ENCODE measurements at places on chromosomes 16 and 17.

DNA sequence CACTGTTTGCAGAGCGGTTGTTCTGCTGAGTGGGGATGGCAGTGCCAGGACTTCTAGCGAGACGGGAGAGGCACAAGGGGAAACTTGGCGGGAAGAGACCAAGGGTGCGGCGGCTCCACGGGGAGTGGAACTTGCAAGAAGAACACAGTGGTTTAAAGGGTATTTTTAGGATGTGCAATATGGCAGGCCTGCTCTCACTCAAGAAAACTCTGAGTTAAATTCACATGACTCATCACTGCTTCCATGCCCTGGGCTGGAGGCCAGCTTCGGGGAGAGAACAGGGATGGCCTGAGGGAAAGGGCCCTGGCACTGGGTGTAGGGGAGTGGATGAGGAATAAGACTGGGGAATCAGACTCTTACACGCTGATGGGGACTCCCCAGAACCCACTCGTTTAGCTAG lies 13.3 kb upstream of the CD300LD start:
- no peak for DNase-seq

DNA sequence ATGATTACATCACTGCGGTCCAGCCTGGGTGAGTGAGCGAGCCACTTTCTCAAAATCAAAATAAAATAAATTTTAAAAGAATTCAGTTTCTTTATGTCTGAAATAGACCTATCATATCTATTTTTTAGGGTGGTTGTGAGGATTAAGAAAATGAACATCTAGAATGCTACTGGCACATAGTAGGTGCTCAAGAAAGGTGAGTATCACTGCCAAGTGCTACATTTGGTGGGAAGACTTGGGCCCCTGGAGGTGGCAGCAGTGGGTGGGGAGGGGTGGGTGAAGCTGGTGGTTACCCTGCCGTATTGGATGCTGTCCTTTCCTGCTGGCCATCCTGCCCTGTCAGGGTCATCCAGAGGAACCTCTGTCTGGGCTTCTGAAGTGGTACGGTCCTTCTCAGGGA lies 50.3 kb downstream of the ABCC6 start:
- no peak for DNase-seq

- no peak for DNase-seq
These were observed 17.9 kb downstream of the NME2 start for GRCh38 chr17:51184124-51184523.

- DNase-seq = no peak
These were observed 481.4 kb downstream of the XYLT1 start for GRCh38 chr16:16989368-16989767.

GRCh38 chr17:31838636-31839225 lies 20.3 kb downstream of the COPRS start:
- DNase-seq = no peak

DNA sequence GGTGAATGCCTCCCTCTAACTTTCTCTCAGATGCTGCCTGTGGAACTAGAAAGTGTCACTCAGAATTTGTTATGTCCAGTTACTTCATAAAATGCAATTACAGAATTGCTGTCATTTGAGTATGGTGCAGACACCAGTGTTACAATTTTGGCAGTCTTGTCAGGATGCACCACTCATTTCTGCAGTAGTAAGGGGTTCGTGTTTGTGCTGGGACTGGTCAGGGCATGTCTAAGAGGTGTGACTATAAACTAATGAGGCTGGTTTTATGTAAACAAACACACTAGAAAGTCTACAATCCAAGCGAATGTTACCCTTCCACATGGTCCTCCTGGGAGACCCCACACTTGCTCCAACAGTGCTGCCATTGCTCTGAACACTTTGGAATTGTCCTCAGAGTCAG lies 206.2 kb downstream of the ANKFN1 start:
- DNase-seq = no peak

DNA sequence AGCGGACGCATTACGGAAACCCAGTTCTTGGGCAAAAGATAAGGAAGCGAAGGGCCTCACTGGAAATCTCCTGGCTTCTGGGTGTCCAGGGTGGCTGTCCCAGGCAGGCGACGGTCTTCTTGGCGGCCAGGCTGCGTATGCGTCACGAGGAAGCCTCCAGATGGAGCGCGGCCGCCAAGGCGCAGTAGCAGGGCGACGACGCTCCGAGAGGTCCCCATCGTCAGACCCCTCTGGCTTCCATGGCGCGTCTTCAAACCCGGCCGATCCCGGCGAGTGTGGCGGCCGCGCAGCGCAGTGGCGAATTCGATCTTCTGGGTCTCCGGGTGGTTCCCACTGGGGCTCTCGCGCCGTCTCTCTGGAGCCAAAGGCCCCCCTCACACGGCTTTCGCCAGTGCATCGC lies 13.8 kb upstream of the ANKRD40CL start:
- no peak for DNase-seq

DNA sequence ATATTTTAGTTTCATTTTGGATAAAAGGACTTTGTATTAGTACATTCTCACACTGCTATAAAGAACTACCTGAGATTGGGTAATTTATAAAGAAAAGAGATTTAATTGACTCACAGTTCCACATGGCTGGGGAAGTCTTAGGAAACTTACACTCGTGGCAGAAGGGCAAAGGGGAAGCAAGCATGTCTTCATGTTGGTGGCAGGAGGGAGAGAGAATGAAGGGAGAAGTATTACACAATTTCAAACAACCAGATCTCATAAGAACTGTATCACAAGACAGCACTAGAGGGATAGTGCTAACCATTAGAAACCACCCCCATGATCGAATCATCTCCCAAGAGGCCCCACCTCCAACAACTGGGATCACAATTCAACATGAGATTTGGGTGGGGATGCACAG lies 142.9 kb downstream of the USP31 start:
- DNase-seq = no peak

DNA sequence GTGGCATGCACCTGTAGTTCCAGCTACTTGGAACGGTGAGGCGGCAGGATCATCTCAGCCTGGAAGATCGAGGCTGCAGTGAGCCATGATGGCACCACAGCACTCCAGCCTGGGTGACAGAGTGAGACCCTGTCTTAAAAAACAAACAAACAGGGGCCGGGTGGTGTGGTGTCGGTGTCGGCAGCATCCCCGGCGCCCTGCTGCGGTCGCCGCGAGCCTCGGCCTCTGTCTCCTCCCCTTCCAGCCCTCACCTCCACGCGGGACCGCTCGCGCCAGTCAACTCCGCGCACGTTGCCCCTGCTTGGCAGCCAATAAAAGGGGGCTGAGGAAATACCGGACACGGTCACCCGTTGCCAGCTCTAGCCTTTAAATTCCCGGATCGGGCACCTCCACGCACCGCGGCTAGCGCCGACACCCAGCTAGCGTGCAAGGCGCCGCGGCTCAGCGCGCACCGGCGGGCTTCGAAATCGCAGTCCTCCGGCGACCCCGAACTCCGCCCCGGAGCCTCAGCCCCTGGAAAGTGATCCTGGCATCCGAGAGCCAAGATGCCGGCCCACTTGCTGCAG lies 204.7 kb downstream of the CDRT15L2 start:
- no peak for DNase-seq

DNA sequence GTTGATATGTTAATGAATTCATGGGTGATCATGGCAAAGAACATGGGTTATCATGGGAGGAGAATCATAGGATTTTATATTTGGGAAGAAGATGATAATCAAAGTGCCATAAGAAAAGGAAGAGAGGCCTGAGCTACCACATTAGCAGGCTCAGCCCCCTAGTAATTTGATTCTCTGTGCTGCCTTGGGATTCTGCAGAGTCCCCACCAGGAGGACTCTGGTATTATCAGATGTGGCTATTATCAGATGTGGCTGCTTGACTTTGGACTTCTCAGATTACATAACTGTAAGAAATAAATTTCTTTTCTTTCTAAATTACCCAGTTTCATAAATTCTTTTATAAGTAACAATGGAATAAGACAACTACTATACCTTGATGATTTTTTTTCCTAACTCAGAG lies 137.6 kb downstream of the ITFG1 start:
- DNase-seq = no peak

- DNase-seq = no peak
These were observed 3.5 kb upstream of the C17orf107 start for GRCh38 chr17:4895657-4896331.

DNA sequence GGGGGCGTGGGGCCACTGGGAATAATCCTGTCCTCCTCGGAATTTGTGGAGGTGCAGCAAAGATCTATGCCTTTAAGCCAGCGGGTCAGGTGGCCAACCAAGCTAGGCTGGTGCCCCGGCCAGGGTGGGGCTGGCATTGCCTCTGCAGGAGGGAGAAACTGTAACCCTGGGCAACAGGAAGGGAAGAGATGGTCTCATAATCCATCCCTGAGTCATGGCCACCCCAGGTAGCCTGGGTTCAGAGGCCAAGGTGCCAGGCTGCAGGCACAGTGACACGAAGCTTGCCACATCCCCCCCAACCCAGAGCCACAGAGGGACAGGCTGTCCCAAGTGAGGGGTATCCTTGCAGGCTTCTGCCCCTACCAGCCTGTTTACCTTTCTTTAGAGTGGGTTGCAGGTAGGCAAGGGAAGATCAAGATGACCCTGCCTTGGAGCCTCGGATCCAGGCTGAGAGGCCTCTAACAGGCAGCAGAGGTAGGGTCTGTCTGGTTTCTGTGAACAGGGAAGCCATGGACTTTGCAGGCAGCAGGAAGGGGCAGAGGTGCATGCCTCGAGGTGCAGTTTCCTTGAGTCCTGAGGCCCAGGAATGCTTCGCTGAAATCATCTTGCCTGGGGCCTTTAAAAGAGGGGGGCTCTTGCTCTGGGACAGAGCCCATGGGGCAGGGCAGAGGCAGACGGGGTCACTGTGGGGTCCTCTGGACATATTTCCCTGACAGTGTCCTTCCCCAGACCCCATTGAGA lies 4.0 kb downstream of the LASP1 start:
- no peak for DNase-seq

DNA sequence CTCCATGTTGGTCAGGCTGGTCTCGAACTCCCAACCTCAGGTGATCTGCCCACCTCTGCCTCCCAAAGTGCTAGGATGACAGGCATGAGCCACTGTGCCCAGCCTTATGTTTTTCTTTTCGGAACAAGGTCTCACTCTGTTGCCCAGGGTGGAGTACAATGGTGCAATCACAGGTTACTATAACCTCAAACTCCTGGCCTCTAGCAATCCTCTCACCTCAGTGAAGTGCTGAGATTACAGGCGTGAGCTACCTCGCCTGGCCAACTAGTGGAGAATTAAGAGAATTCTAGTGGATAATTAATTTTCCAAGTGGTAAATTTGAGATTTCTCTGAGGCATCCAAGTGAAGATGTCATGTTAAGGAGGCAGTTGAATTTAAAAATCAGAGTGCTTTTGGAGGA lies 2.9 kb upstream of the FBXO47 start:
- no peak for DNase-seq

DNA sequence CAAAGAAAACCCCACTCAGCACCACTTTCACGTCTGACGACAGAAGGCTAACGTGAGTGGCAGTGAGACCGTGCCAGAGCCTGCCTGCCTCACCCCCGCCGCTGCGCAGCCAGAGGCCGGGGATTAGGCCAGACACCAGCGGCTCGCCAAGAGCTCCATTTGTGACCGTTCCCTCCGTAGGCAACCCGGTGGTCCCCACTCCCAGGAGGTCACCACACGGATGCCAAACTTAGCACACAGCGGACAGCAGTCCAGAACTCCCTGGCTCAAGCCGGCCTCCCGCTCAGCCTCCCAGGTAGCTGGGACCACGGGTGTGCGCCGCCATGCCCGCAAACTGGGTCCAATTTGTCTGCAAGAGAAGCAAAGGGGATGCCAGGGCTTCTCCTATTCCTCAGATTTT lies 104.6 kb downstream of the ANKRD11 start:
- DNase-seq = no peak

GRCh38 chr17:43791589-43791988 lies 11.4 kb downstream of the CFAP97D1 start:
- DNase-seq = no peak

DNA sequence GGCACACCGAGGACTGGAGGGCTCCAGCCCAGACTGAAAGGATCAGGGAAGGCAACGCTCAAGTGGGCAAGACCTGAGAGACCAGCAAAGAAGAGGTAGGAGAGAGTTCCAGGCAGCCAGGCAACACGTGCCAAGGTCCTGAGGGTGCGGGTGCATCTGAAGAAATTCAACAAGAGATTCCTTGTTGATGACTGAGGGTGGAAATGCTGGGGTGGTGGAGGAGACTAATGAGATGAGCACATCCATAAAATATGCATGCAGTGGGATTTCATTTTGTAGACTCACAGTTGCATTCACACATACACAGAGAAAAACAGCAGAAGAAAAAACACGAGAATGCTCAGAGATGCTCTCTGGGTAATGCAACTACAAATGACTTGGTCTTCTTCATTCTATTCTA lies 154.8 kb upstream of the FOXF1 start:
- DNase-seq = no peak

- DNase-seq = no peak
These were observed 5.5 kb downstream of the MYH1 start for GRCh38 chr17:10512856-10513255.

DNA sequence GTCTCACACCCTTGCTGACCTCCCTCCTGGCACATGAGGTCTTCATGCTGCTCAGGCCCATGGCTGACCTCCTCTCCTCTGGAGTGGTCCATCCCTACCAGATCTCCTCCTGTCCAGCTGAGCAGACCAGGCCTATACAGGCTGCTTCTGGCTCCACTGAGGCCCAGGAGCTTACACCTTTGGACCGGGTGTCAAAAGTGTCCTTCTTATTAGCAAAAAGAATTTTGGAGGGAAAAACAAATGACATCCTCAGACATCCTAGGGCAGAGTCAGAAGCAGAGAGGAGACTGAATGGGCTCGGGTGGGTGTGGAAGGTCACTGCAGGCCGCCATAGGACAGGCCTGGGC lies 38.1 kb downstream of the WSB1 start:
- DNase-seq = no peak

GRCh38 chr17:21245639-21246084 lies 7.5 kb downstream of the NATD1 start:
- DNase-seq = no peak

GRCh38 chr16:12447556-12447955 lies 356.1 kb downstream of the CPPED1 start:
- no peak for DNase-seq

DNA sequence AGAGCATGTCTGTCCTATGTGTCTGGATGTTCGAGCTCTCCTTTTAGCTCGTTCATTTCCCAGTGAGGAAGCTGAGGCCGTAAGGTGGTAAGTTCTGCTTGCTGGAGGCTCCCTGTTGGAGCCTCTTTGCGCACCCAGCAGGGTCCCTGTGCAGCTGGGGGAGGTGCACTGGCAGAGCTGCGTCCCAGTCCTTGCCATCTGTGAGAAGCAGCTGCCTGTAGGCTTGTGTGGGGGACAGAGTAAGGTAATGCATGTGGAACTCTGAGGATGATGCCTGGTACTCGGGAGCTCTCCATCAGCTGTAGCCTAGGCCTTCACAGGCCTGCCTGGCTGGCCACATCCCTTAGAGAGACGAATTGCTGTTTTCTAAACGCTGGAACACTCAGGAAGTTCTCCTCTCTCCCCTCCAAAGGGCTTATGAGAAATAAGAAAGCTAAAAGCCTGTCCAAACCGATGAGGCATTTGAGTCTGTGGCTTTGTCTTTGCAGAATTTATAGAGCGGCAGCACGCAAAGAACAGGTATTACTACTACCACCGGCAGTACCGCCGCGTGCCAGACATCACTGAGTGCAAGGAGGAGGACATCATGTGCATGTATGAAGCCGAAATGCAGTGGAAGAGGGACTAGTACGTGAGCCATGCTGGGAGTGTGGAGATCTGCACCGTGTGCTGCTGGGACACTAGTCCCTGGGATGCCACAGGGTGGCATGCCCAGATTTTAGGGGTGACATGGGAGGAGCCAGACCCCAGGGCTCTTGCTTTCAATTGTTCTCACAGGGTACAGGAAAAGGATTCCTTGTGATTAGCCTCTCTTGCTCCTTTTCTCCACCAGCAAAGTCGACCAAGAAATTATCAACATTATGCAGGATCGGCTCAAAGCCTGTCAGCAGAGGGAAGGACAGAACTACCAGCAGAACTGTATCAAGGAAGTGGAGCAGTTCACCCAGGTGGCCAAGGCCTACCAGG lies 1.6 kb downstream of the NDUFB10 start:
- peak; percentile 73 for DNase-seq

GRCh38 chr16:330741-331140 lies 21.8 kb downstream of the AXIN1 start:
- no peak for DNase-seq

All from stimulated activated CD4-positive, alpha-beta T cell treated with anti-CD3 and anti-CD28 coated beads, Interleukin-15, amount 100 ng/mL, for 24 hours (primary cell).